ENCODE measurements at places on chromosomes 3 and 15.

GRCh38 chr15:68553994-68554720 lies 24.6 kb upstream of the CORO2B start:
- ATAC-seq = no peak

- ATAC-seq = no peak
These were observed 307.3 kb upstream of the RBMS3 start for GRCh38 chr3:28973609-28974008.

DNA sequence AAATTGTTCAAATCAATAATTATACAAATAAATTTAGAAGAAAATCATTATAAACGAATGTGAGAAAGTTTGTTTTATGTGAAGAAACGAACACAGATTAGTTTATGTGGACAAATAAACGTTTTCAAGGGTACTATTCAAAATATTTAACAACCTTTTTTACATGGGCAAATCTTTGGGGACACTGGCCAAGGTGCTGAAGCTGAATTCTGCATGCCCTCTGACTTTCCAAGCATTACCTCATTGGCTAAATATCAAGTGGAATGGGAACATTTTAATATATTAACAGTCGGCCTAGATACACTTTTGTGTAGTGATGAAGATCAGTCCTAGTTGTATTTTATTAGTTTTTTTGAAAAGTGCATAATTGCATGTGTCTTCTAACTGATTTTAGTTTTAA lies 636.4 kb upstream of the DPPA4 start:
- no peak for ATAC-seq

- ATAC-seq = no peak
These were observed 306.6 kb upstream of the KCNH8 start for GRCh38 chr3:18841422-18842343.

DNA sequence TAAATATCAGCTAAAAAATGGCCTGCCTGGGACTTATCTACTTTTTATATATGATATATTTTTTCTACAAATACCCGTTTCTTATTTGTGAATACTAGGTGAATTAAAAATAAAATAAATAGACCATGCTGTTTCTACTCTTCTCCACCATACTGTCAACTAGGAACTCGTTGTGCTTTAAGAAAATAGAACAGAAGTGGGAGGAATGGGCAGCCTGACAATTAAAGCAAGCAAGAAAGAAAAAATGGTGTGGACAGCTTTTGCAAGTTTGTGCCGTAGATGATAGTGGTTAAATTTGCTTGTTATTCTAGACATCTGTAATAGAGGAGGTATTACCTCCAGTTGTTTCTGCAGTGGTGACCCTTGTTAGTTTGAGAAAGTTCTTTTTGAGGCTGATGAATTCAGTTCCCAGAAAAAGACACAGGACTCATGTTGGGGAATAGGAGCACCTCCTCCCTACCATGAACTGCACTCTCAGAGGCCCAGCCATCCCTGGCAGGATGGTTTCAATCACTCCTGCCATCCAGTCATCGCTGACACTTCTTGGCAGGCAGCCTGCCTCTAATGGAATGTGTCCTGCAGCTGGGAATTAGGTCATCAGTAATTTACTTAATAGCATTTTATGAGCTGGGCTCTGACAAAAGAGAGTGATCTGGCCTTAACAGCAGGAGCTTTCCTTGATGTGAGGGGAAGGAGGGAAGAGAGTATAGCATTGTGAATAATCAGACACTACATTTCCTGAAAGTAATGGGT lies 105.0 kb upstream of the GAP43 start:
- no peak for ATAC-seq

- no peak for ATAC-seq
These were observed 165.6 kb downstream of the ATP8B4 start for GRCh38 chr15:49953421-49953820.

GRCh38 chr3:12154151-12154550 lies 4.6 kb downstream of the TIMP4 start:
- ATAC-seq = no peak

- no peak for ATAC-seq
These were observed 6.8 kb downstream of the ARPIN start for GRCh38 chr15:89905846-89906378.

DNA sequence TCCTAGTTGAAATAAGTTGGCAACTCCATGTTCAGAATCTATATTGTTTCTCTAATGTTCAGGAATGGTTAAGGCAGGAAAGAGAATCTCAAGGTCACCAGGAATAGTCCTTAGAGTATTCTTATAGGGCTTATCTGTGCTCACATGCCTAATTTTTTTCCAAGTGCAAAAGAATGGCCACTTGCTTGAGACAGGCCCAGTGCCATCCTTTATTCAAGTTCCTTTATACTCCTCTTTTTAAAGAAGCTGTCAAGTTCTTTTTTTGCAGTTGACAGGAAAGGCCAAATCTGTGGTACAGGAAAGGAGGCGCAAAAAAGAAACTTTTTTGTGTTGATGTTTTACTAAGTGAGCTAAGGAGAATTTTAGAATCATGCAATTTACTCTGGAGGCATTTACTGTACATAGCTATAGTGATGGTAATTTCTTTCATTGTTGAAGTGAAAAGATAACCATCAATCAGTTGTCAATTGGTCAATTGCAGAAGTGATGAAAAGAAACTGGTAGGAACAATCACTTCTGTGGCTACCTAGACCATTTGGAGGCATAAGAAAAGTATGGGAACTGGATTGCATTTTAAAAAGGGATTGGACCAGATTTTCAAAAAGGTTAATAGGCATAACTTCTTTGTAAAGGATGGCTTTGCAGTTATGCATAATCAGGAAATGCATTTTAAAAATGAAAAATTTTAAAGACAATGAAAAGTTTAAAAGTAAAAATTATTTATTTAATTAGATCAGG lies 102.5 kb upstream of the SOX2 start:
- no peak for ATAC-seq

DNA sequence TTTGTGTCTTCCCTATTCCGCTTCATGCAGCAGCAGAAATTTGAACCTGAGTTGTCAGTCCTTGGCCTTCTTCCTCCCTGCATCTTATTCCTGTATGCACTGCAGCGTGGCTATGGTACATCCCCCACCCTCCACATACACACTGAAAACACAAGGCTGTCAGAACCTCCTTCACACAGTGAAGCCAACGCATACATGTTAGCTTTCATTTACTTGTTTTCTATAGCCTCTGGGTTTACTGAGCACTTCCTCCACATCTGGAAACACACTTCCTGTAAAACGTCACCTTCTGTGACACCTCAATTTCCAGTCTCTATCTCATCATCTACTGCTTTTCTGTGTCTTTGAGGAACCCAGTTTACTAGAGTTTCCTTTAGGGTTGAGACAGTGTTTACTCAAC lies 47.0 kb downstream of the SUSD5 start:
- ATAC-seq = no peak
